ENCODE measurements at places on chromosomes 6 and 20. TPM values are rescaled to one million over a fixed set of nuclear protein-coding genes. Genes with fewer than 3 reads are reported as not detected.

NMBR gene
- not detected for total RNA-seq

GRCh38 chr20:6802227-6802626 is 34.7 kb downstream of the BMP2 start:
- no peak overlapping the region for H3K27ac ChIP-seq
- H3K4me3 ChIP-seq, result no peak overlapping the region
- DNase-seq, result no peak
- no peaks in the 10 kb centered on the region for H3K27me3 ChIP-seq

DNA sequence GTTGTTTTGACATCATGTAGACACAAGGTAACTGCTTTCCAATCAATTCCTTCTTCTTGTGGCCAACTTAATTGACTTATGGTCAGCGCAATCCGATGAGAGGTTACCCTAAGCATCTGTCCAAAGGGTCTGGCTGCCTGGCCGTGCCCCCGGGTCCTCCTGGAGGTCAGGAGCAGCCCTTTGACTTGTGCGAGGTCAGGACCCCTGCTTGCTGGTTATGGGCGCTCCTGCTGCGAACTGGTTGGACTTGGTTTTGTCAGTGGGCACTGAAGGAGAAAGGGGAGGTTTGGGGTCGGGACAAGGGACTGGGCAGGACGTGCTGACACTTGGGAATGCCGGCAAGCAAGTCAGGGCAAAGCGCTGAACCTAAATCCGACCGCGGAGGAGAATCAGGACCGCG is 215.6 kb downstream of the QKI start:
- H3K36me3 ChIP-seq, result no peaks in the 10 kb centered on the region
- no peak for DNase-seq
- H3K27ac ChIP-seq, result no peak overlapping the region
- no peaks in the 10 kb centered on the region for H3K4me1 ChIP-seq
- no peak overlapping the region for H3K4me3 ChIP-seq

GRCh38 chr20:44423480-44423879 is 52.2 kb upstream of the TTPAL start:
- H3K4me3 ChIP-seq, result no peak overlapping the region
- H3K4me1 ChIP-seq, result no peaks in the 10 kb centered on the region
- H3K27ac ChIP-seq, result no peak overlapping the region
- no peak for DNase-seq
- H3K27me3 ChIP-seq, result no peaks in the 10 kb centered on the region

DNA sequence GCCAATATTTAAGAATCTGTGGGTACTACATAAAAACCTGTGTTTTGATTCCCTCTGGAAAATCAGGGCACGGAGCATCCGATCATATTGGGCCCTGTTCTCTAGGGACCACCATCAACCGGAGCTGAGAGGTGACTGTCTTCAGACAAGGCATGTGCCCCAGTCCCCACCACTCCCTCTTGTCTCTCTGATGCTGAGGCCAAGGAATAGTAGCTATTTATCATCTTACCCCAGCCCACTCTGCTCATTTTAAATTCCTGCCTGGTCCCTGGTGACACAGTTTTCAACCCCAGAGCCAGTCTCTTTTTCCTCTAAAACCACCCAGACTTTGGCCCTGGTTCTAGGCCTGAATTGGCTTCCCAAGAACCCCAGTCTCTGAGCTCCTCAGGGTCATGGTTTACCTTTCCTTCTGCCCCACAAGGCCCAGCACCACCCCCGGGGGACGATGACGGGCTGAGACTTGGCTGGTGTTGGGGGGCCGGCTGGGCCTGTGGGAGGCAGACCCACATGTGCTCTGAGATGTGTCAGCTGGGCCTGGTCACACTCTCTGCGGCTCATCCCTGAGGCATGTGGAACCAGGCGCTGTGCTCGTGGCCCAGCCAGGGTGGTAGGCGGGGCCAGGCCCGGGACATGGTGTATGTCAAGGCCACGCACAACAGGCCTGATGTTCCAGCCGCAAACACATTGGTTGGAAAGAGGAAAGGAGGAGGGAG is 114.4 kb downstream of the CEBPB start:
- no peaks in the 10 kb centered on the region for H3K4me1 ChIP-seq
- no peaks in the 10 kb centered on the region for H3K36me3 ChIP-seq
- H3K27ac ChIP-seq, result peak overlapping the region; percentile 87
- no peak overlapping the region for H3K4me3 ChIP-seq
- DNase-seq, result peak; percentile 87
- no peaks in the 10 kb centered on the region for H3K27me3 ChIP-seq

DNA sequence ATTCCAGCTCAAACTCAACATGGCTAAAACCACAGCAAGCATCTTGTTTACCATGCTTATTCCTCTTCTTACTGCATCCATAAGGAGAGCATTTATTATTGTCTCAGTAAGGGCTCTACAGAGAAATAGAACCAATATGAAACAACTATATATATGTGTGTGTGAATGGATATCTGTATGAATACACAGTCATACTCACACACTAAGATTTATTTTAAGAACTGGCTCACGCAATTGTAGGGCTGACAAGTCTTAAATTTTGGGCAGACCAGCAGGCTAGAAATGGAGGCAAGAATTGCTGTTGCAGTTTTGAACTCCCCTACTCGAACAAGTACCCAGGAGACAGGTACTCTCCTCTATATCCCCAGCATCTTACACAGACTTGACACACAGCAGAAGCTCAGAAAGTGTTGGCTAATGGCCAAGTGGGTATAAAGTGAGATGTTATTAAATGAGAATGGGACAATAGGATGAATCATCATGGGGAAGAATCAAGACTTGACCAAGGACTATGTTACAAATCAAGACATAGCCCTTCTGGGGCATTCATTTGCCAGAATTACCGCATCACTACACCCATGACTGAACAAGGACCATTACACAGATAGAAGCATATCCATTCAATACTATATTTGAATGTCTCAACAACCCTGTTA is 13.0 kb downstream of the ZHX3 start:
- H3K4me3 ChIP-seq, result no peak overlapping the region
- H3K36me3 ChIP-seq, result no peaks in the 10 kb centered on the region
- no peak overlapping the region for H3K27ac ChIP-seq
- H3K27me3 ChIP-seq, result no peaks in the 10 kb centered on the region
- no peak for DNase-seq

GRCh38 chr6:7108196-7108963 is 619 bp downstream of the RREB1 start:
- no peaks in the 10 kb centered on the region for H3K27me3 ChIP-seq
- H3K27ac ChIP-seq, result peak overlapping the region; percentile 98
- peak overlapping the region; percentile 92 for H3K4me3 ChIP-seq
